ENCODE measurements at places on chromosomes 11 and 22.

DNA sequence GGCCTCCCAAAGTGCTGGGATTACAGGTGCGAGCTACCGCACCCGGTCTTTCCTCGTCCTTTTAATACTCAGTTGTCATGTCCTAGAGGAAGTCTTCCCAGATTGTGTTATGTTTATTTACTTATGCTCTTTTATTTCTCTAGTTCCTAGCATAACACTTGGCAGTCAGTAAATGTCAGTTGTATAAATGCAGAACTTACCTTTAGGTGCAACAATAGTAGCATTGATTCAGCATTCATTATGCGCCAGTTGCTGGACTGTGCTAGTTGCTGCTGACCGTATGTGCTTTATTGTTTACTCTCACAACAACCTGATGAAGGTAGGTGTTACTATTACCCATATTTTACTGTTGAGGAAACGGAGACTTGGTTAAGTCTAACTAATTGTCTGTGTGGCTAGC, 20.8 kb downstream of the QSER1 start:
- no peak for DNase-seq

DNA sequence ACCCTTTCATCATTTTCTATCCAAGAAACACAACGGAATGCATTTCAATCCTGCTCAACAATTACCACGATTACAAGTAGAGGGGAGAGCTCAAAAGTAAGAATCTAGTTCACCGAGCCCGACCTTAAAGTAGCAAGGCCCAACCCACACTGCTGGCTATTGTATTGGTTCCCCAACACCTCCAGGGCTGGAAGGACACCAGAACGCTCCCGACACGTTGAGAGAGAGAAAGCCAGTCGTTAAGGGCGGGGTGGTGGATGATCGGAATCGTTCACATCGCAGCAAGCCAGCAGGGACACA, 690 bp downstream of the CKAP5 start:
- no peak for DNase-seq

GRCh38 chr11:84854498-84854880, 772.7 kb downstream of the DLG2 start:
- DNase-seq = no peak

DNA sequence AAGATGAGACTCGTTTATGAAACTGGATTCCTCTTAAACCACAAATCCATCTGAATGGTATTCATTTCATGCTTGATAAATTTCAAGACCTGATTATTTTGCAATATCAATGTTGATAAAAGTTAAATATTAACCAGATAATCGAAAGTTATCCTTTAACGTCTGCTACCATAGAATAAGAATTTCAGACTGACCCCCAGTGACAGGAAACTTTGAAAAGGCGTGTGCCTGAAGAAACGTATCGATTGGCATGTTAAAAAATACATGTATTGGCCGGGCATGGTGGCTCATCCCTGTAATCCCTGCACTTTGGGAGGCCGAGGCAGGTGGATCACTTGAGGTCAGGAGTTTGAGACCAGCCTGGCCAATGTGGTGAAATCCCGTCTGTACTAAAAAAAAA, 13.9 kb downstream of the SCGB1A1 start:
- DNase-seq = no peak

GRCh38 chr11:34216706-34217105, 111.3 kb downstream of the NAT10 start:
- no peak for DNase-seq

DNA sequence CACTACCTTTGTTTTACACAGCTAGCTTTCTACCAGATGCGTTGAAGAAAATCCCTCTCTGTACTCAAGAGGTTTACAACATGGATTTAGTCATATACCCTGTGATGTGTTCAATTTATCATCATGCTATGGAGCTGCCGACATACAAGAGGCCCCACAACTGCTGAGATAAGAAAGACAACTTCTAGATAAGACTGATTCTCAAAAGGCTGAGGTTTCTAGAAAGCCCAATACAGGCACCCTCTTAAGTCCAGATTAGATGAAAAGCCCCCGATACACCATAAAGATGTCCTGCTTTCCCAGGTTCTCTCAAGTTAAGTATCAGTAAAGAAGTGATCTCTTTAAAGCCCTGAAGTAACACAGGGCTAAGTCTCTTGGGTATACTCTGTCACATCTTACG, 14.3 kb downstream of the MTCH2 start:
- no peak for DNase-seq

DNA sequence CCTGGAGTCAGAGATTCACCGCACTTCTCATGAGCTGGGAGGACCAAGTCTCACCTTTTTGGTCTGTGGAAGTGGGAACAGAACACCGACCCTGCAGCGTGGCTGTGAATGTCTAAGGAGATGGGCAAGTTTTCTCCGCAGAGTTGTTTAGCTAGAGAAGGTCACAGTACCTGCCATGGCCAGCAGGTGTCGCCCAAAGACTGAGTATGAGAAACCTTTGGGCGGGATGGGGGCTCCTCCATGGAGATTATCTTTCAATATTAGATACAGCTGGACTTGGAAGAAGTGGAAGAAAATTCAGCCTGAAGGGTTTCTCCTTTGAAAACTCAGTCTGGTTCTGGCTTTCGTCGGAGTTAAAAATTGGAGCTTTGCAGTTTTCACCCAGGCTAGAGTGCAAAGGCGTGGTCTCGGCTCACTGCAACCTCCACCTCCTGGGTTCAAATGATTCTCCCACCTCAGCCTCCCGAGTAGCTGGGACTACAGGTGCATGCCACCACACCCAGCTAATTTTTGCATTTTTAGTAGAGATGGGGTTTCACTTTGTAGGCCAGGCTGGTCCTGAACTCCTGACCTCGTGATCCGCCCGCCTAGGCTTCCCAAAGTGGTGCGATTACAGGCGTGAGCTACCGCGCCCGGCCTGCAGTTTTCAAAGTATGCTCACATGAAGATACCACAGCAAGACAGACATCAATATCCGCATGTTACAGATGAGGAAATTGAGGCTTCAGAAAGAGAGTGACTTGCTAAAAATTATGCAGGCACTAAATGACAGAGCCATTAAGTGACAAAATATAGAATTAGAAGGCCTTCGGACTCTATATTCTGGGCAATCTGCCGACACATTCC, 10.7 kb upstream of the DSCAML1 start:
- peak; percentile 23 for DNase-seq

DNA sequence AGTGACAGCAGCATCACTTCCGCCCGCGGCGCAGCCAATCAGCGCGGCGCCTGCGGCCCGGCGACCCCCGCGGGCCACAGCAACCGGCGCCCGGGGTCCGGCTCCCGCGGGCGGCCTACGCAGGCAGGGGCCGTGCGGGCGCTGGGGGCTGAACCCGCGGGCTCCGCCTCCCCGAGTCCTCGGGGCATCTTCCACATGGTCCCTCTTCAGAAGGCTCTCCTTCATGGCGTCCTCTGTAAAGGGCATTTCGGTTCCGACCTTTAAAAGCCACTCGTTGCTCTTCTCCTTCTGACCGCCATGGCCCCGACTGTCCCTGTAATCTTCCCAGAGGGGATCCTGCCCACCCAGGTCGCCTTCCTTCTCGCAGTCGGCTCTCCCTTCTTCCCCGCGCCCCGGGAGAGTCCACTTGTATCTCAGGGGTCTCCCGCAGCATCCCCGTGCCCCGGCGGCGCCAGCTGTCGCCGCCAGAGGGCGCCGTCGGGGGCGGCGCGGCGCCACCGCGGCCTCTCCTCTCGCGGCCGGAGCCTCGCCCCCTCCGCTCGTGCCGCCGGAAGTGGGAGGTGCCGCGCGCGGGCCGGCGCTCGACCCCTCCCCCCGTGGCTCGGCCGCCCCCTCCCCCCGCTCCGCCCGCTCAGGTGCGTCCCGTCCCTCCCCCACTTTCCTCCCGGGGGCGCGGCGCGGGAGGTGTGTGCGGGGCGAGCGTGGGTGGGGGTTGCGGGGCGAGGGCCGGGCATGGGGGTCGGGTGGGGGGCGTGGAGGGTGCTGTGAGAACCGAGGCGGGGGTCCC, at the start of gene RNF214:
RNF214 (plus strand) TSS at position 580 of the 787 bp plus-strand sequence. CDS start 1,602 bp downstream, outside the sequence.
- DNase-seq = no peak

- DNase-seq = peak; percentile 25
Observed at GRCh38 chr11:132234878-132235277, 864.5 kb downstream of the NTM start.

DNA sequence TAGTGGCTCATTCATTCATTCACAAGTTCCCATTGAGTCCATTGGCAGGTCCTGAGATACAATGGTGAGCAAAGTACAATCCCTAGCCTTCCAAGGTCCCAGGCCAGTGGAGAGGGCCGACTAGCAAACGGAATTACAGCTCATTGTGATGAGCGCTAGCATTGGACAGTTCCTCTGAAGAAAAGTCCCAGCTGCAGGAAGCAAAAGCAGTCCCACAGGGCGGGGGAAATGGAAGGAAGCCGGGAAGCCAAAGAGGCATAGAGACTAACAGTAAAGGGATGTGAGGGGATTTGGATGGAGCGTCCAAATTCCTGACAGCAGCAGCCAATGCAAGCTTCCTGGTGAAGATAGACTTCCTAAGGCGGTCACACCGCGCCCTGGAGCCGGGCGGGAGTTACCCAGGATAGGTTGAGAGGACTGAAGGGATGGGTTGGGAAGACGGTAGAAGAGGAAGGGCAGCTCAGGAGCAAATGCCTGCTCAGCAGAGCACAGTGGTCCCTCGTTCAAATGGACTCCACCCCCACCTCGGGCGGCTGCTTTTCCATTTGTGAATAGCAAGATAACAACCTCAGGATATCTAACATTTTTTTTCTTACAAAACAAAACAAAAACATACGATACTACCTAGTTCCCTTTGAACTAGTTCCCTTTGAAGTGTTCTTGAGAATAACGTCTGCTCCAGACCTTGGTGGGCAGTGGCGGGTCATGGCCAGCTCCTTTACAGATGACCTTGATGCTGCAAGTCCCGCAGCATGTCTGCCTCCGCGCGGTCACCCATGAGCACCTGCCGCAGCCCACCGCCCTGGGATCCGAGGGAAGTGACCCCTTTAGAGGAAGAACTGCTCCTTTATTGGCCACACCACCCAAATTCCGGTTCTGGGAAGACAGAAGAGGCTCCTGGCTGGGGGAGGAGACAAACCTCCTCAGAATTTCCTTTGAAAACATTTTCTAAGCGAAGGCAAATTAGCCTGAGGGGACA, 132.9 kb downstream of the RASSF10 start:
- no peak for DNase-seq

- no peak for DNase-seq
Observed at GRCh38 chr11:2655016-2655719, 44.6 kb downstream of the KCNQ1OT1 start.

- DNase-seq = no peak
Observed at GRCh38 chr22:22460635-22461034, 47.9 kb downstream of the ZNF280B start.

- no peak for DNase-seq
Observed at GRCh38 chr22:45159652-45160462, 3.9 kb upstream of the NUP50 start.

DNA sequence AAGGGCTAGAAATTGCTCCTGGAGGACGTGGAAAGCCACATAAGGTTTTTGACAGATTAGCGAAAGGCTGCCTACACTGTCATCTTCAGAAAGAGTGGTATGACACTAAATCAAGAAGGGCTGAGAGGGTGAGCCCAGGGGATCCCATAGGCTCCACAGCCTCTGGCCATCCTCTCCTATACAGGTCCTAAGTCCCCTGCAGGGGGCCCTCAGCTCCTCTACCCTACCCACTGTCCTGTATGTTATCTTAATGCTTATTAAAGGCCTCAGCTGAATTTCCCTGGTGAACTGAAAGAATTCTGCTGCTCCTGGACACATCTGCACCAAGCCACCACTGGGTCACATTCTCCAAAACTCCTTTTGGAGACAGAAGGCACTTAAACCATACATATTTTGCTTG, 7.9 kb downstream of the KLHL22 start:
- no peak for DNase-seq

DNA sequence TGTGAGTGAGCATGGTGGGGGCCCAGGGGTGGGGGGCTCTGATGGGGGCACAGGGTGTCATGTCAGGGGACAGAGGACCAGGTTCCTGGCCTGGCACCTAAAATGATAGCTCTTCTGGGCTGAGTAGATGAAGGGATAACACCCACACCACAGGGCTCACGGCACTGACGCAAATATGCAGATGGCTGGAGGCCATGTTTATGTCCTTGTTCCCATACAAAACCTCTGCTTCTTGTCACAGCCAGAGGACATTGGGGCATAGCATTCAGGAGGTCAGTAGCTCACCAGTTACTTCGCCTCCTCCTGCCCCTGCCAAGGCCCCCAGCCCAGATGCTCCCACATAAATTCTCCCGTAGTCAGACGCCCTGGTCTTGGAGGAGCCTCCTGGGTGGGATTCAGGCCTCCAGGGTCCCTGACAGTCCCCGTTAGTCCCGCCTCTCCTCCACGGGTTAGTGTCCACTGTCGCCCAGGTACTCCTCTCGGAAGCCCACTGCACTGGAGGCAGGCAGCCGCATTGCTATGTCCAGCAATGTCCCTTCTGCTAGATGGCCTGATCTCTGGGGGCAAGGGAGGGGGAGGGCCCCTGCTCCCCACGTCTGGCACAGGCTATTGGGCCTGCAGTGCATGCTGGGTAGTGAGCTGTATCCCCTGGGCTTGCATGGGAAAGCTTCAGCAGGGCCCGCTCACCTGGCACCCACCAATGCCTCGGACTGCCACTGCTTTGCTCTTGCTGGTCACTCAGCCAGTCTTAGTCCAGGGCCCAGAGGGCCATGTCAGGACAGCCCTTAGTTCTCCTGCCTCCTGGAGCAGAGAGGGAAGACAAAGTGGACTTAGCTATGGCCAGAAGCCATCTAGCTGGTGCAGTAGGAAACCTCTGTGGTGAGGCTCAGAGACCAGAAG, 75.6 kb upstream of the MYOD1 start:
- no peak for DNase-seq

DNA sequence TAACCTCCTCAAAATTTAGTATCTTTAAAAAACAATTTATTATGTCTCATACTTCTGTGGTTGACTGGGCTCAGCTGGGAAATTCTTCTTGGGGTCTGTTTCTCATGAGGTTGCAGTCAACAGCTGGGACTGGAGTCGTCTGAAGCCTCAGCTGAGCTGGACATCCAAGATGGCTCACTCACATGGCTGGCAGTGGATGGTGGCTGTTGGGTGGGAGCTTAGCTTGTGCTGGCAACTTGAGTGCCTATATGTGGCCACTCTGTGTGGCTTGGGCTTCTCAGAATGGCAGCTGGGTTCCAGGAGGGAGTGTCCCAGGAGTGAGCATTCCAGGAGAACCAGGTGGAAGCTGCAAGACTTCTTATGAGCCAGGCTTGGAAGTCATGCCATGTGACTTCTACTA, 13.2 kb downstream of the THY1 start:
- no peak for DNase-seq

DNA sequence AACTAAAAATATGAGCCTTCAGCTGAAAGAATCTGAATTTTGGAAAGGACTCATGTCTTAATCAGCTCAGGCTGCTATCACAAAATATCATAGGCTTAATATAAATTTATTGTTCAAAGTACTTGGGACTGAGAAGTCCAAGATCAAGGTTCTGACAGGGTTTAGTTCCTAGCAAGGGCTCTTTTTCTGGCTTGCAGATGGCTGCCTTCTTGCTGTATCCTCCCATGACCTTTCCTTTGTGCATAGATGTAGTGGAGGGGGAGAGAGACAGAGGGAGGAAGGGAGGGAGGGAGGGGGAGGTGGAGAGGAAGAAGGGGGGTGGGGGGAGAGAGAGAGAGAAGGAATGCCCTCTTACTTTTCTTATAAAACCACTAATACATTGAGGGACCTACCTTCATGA, 306.8 kb upstream of the DDI1 start:
- no peak for DNase-seq

- DNase-seq = peak; percentile 85
Observed at GRCh38 chr22:32050678-32051515, 7.8 kb downstream of the SLC5A1 start.

GRCh38 chr22:36010882-36011281, 17.7 kb downstream of the RBFOX2 start:
- DNase-seq = peak; percentile 56

Measured in stromal cell of bone marrow (primary cell).